ENCODE measurements at places on chromosomes 1 and 21.

GRCh38 chr1:54835131-54835898 is 34.2 kb upstream of the TTC22 start:
- DNase-seq = no peak
- no peaks in the 10 kb centered on the region for H3K36me3 ChIP-seq
- no peaks in the 10 kb centered on the region for H3K27me3 ChIP-seq
- H3K27ac ChIP-seq = no peak overlapping the region
- no peaks in the 10 kb centered on the region for H3K4me1 ChIP-seq

DNA sequence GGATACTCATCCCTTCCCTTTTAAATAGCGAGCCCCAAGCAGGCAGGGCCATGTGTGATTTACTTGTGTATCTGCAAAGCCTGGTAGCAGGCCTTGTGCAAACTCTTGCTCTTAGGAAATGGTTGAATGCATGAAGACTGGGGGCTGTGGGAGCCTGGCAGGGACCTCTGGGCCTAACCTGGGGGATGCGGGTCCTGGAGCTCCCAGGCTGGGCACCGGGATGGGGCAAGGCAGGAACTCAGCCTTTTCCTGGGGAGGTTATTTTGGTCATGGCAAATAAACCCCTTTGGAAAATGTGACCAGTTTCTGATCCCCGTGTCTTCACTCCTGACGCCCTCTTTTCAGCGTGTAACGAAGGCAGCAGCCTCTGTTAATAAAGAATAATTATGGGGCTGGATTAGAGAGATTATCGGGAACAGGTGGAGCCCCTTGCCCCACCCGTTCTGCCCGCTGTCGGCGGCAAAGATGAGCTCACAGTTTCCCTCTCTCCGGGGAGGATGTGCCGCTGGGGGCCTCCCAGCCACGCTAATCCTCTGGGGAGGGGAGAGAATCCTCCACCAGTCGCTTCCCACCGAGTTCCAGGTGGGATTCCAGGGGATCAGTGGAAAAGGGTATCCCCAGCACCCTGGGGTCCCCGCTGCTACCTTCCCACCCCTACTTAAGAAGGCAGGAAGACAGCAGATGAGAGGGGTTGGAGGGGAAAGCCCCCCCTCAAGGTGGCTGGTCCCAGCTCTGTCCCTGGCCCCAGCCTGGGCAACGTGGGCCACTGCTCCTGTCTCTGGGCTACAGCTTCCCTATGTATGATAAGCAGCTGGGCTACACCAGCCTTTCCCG is 69.7 kb upstream of the WNT4 start:
- H3K36me3 ChIP-seq = no peaks in the 10 kb centered on the region
- no peak overlapping the region for H3K4me3 ChIP-seq
- H3K27ac ChIP-seq = no peak overlapping the region
- H3K4me1 ChIP-seq = no peaks in the 10 kb centered on the region
- H3K27me3 ChIP-seq = peaks cover 7% of the 10 kb centered on the region

DNA sequence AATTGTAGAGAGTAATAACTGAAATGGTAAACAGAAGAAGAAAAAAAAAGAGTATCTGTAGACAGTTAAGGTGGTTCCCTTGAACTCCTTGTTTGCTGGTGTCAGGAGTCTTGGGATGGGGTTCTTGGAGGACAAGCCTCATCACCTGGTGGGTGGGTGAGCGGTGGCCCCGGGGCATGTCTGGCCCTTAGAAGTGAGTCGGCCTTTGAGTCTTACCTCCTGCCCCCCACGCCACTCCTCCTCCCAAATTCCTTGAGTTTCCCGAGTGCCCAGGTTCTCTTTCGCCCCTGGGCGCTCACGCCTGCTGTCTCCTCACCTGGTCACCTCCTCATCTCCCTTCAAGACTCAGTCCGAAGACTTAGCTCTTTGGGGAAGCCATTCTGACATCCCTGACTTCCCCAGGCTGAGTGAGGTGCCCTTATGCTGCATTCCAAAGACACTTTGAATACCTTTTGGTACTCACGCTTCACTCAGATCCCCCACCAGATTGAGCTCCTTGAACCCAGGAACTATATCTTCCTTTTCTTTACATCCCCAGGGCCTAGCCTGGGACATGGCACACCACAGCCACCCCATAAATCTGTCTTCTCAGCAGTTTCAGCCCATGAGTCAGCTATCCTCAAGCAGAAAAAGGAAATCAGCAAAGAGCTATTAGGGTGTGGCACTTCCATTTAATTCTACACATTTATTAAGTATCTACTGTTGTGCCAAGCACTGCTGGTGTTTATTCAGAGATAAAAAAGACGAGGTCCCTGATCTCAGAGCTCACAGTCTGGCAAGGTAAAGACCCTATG is 13.5 kb upstream of the IKBKE start:
- H3K27me3 ChIP-seq = no peaks in the 10 kb centered on the region
- H3K4me3 ChIP-seq = no peak overlapping the region
- no peak overlapping the region for H3K27ac ChIP-seq
- H3K4me1 ChIP-seq = no peaks in the 10 kb centered on the region
- DNase-seq = no peak
- H3K36me3 ChIP-seq = peaks cover 17% of the 10 kb centered on the region

GRCh38 chr1:168397806-168398205 is 117.1 kb downstream of the TBX19 start:
- no peaks in the 10 kb centered on the region for H3K4me1 ChIP-seq
- H3K27me3 ChIP-seq = no peaks in the 10 kb centered on the region
- H3K4me3 ChIP-seq = no peak overlapping the region
- DNase-seq = no peak

DNA sequence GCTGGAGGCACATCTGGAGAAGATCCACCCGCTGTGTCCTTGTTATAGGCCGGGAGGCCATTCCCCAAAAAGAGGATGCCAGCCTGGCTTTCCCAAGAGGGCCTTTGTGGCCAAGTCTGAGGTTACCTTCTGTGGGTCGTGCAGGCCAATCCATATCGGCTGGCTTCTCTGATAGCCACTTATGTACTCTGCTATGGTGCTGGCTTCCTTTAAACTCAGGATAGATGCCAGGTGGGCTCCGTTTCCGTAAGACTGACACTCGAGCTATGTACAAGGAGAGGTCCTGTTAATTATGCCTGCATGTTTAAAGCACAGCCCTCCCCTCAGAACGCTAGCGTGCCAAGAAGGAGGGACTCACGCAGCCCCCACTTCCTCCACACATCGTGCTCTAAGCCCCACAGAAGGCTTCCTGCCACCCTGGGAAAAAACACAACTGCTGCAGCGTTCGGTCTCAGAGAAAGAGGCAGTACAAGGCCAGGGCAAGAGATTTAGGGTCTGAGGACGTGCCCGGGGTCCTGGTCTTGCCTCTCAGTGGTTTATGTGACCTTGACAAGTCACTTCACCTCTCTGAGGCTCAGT is 11.6 kb downstream of the REG4 start:
- H3K27me3 ChIP-seq = no peaks in the 10 kb centered on the region
- H3K4me3 ChIP-seq = no peak overlapping the region
- peaks cover 6% of the 10 kb centered on the region for H3K4me1 ChIP-seq
- DNase-seq = peak; percentile 43
- no peaks in the 10 kb centered on the region for H3K36me3 ChIP-seq
- peak overlapping the region; percentile 31 for H3K27ac ChIP-seq

DNA sequence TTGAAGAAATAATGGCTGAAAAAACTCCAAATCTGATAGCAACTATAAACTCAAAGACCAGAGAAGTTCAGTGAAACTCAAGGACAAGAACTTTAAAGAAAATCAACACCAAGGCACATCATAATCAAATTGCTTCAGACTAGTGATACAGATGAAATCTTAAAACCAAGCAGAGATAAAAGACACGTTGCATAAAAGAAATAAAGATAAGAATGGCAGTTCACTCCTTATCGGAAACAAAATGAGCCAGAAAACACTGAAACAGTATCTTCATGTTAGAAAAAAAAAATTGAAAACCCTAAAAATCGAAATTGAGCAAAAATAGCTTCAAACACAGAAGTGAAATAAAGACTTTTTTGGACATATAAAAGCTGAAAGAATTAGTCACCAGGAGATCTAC is 4.6 kb upstream of the RAB4A start:
- H3K27ac ChIP-seq = no peak overlapping the region
- H3K4me3 ChIP-seq = no peak overlapping the region
- H3K4me1 ChIP-seq = peaks cover 5% of the 10 kb centered on the region

DNA sequence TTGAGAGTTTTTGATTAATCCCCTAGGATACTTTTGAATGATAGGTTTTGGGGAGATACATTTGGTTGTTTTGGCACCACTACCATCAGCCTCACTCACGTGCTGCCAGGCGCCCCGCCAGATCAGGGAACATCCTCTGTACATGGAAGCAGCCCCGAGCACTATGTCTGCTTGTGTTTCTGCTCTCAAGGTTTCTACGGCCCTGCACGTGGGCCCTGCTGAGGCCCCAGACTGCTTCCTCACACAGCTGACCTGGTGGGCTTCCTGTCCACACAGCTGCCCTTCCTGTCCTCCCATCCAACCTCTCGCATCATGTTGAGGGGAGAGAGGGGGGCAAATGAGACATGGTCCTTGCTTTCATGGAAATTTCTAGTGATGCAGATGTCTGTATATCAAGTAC is 20.0 kb downstream of the ADARB1 start:
- no peaks in the 10 kb centered on the region for H3K27me3 ChIP-seq
- no peaks in the 10 kb centered on the region for H3K36me3 ChIP-seq
- H3K4me1 ChIP-seq = peaks cover 15% of the 10 kb centered on the region
- no peak overlapping the region for H3K4me3 ChIP-seq
- no peak for DNase-seq
- no peak overlapping the region for H3K27ac ChIP-seq

All from T-cell (primary cell).